ENCODE measurements at places on chromosomes 7 and 10.

DNA sequence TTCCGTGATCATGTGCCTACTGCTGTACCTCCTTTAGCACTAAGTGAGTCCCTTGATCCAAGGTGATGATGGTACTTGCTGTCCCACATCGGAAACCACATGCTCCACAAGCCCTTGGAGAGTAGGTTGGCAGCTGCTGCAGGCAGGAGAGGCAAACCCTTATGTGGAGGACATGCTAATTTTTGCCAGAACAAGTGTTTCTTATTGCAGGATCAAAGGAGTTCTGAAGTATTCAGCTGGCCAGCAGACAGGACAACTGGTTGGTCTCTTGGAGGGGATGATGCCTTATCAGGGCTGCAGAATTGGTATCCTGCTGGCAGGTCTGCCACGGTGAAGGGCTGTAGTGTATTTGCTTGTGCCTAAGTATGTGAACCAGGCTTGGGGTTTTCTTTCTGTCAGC, 36.8 kb downstream of the NACAD start:
- no peak for DNase-seq

DNA sequence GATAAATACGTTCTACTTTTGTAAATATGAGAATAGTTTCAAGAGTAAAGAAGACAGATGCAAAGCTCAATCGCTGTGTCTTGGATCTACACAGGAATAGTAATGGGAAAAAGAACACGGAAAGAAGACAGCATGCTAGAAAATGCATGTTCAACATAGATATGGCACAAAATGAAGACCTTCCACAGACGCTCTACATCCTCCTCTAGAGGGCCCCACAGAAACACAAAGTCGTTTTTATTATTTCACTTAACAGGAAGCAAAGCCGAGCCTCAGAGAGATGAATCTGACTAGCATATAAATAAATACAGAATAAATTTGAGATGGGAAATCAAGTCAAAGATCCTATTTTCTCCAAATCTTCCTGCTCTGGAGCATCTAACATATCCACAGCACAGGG, 292.6 kb downstream of the PARD3 start:
- DNase-seq: no peak

GRCh38 chr10:17122726-17123661, 6.6 kb downstream of the CUBN start:
- no peak for DNase-seq

DNA sequence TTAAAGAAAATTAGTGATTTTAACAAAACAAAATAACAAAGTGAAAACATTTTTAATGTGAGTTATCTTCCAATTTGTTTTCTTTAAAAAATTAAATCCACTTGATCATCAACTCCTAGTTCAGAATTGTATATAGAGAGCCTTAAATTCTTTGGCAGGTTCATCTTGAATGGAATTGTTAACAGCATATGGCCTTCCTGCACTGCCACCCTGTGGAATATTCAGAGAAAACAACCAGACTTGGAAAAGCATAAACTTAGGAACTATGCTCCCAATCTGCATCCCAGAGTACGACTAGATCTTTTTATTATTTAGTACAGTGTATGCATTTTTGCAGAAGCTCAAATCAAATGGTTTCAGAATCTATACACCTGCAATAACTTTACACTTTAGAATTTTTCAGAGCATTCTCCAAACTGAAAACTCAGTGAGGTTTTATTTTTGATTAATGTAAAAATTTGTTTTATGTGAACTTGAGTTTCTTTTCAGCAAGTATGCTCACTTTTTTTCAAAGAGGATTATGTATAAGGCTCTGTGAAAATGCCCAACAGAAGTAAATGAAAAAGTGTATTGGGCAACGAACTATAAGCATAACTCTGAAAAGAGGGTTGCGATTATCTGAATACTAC, 44.9 kb upstream of the ANK3 start:
- no peak for DNase-seq

- no peak for DNase-seq
Measured at GRCh38 chr7:30562498-30562897, 32.2 kb upstream of the GARS1 start.

DNA sequence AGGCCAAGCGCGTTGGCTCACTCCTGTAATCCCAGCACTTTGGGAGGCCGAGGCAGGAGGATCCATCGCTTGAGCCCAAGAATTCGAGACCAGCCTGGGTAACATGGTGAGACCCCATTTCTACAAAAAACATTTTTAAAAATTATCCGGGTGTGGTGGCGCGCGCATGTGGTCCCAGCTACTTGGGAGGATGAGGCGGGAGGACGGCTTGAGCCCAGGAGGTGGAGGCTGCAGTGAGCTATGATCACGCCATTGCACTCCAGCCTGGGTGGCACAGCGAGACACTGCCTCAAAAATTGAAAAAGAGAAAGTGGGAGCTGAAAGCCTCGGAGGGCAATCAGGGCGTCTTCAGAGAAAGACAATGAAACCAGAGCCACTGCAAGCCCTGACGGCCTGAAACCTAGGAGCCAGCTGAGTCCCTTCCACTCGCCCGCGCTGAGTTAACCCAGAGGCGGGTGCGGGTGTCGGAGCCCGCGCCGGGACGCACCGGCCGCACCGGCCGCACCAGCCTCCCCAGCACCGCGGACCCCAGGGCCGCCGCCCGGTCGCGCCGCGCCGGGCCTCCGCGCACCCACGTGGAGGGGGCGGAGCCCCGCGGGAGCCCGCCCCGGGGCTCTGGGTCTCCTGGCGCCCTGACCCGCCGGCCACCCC, 22.4 kb downstream of the ZFAND2A start:
- DNase-seq: no peak

DNA sequence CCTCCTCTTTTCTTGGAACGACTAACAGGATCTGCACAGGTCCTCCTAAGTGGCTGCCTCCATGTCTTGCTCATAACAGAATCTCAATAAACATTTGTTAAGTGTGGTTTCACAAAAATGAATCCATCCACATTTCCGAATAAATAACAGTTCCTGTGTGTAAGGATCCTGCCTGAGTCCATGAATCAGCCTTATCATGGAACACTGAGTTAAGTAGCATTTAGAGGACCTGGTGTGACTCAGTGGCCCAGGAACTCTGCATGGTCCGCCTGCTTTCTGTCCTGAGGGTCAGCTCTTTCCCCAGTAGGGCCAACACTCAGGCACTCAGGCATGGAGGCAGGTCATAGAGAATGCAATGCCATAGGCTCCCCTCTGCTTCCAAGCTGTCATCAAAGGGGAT, 15.8 kb upstream of the C10orf90 start:
- no peak for DNase-seq

- no peak for DNase-seq
Measured at GRCh38 chr10:102677331-102678067, 33.2 kb downstream of the TRIM8 start.

- DNase-seq: no peak
Measured at GRCh38 chr7:110095372-110096052, 995.4 kb upstream of the LRRN3 start.

GRCh38 chr10:1173091-1173490, 116.9 kb downstream of the WDR37 start:
- DNase-seq: no peak

GRCh38 chr7:47521816-47522561, 59.9 kb downstream of the TNS3 start:
- DNase-seq: no peak

GRCh38 chr10:109270173-109270572, 653.1 kb downstream of the XPNPEP1 start:
- DNase-seq: no peak

DNA sequence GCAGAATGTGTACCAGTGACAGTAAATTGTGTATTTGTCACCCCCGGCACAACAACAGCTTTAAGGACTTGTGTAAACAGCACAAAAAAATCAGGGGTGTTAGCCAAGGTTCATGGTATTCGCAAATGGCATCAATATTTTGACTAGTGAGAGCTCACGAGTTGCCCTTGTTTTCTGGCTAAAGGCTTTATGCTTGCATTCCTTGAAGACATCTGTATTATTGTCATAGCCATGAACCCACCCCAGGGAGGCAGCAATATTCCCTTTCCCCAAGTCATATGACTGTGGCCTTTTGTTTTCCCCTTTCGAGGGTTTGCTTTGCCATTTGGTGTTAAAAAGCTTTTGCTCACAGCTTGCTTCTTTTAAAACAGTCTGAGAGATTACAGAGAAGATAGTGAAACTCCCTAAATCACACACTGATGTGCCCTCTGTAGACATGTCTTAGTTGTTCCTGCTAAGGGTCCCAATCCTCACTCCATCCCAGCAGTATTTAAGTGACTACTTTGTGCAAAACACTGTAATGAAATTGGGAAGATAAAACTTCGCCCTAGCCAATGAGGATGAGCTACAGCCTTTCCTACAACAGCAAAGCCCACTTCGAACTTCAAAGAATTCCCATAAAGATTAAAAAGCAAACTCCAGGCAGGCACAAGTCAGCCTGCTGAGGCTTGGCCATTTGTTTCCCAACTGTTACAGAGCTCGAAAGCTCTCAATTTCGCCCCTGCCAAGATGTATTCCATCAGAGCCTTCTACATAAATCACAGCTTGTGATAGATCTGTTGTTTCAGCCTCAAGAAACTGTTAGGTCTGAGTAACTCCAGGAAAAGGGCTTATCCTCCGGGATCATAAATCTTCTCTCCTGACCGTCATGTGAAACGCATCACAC, 172.3 kb downstream of the ADAM12 start:
- DNase-seq: no peak

- no peak for DNase-seq
Measured at GRCh38 chr7:26198133-26198780, 2.3 kb downstream of the HNRNPA2B1 start.

DNA sequence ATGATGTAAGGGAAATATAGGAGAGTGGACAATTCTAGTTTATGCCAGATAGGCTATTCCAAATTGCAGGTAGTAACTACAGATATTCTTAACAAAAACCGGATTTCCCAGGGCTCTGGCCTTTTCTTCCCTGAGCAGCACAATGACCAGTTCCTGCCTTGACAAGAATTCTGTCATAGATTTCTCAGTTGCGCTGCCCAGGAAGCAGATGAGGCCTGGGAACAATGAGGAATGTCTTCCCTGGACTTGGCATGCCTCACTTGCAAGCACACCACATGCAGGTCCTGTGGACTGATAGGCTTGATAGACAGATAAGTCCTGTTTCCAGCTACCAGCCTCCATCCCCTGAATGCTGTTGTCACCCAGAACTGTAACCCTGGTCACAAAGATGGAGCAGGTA, 174.5 kb upstream of the PRSS58 start:
- no peak for DNase-seq

GRCh38 chr10:48399551-48399950, 93.1 kb downstream of the MAPK8 start:
- no peak for DNase-seq

GRCh38 chr10:34854147-34854601, 39.1 kb upstream of the PARD3 start:
- no peak for DNase-seq

DNA sequence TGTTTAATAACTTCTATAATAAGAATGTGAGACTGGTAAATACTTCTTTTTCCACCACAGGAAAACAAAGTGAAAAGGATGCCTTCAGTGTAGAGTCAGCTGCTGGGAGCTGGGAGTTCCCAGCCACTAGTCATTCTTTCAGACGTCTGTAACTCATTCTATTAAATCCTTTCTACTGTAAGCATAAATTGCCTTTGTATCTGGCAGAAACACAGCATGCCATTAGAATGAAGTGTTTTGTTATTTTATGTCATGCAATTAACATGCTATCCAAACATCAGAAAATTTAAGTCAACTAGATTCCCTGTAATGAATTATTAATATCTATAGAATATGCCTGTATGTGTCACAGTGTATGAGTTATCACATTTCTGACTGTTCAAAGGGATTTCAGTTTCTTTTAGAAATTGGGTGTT, 14.3 kb downstream of the BPGM start:
- no peak for DNase-seq

DNA sequence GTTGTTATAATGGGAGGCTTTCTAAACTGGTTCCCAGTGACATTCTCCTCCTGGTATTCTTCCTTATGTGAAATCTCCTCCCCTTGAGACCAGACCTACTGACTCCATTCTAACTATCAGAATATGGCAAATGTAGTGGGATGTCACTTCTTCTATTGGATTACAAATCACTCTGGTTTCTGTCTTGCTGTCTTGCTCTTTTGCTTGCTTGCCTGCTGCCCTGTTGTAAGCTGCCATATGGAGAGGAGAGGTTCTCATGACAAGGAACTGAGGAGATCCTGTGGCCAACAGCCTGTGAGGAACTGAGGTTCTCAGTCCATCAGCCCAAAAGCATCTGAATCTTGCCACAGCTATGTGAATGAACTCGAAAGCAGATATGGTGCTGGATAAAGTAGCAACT, 4.7 kb upstream of the NRCAM start:
- DNase-seq: peak; percentile 23

- DNase-seq: no peak
Measured at GRCh38 chr7:102836977-102837376, 75.8 kb upstream of the LRRC17 start.

- DNase-seq: no peak
Measured at GRCh38 chr10:4301291-4302045, 516.5 kb upstream of the KLF6 start.

- no peak for DNase-seq
Measured at GRCh38 chr7:20558963-20559716, 56.3 kb upstream of the ABCB5 start.

GRCh38 chr7:156082048-156083040, 270.1 kb upstream of the SHH start:
- no peak for DNase-seq

- no peak for DNase-seq
Measured at GRCh38 chr10:71899665-71900412, 48.8 kb upstream of the PSAP start.

- peak; percentile 43 for DNase-seq
Measured at GRCh38 chr7:51589111-51589510, 272.5 kb upstream of the COBL start.

GRCh38 chr10:63976538-63976937, 455.3 kb downstream of the REEP3 start:
- no peak for DNase-seq

GRCh38 chr10:63313066-63313717, 152.6 kb downstream of the JMJD1C start:
- DNase-seq: no peak

GRCh38 chr10:102718220-102718619, 3.8 kb downstream of the SFXN2 start:
- DNase-seq: no peak

GRCh38 chr7:77989981-77990566, 191.5 kb downstream of the PHTF2 start:
- no peak for DNase-seq

- DNase-seq: no peak
Measured at GRCh38 chr10:57222129-57222528, 861.1 kb upstream of the ZWINT start.

DNA sequence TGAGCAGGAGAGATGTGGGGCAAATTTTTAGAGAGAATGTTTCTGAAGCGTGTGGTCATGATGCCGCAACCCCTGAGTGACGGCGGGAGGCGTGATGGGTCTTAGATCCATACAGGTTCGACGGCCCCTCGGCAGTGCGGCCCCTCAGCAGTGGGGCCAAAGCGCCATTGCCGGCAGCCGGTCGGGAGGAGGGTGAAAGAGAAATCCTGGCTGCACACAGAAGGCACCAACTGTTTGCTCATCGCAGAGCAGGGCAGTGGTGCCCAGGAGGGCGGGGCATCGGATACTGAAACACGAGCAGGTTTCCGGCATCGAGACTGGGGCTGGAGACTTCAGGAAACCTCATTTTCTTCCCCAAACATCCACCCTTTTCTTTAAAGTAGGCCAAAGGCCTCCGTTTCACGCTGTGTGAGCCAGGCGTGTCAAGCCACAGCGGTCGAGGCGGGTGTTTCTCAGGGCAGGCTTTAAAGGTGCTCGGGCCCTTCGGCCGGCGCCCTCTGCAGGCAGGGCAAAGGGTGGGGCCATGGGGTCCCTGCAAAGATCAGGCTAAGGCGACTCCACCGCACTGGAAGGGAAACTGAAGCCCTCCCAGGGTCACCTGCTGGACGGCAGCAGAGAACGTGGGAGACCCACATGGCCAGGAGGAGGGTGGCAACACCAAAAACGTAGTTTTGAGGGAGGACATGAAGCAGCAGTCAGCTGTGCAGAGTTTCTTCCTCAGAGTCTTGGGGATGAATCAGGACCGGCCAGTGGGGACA, 42.0 kb upstream of the PPP2R2D start:
- no peak for DNase-seq

All from NCI-H2171 (cell line).